ENCODE measurements at places on chromosomes 5 and 9.

DNA sequence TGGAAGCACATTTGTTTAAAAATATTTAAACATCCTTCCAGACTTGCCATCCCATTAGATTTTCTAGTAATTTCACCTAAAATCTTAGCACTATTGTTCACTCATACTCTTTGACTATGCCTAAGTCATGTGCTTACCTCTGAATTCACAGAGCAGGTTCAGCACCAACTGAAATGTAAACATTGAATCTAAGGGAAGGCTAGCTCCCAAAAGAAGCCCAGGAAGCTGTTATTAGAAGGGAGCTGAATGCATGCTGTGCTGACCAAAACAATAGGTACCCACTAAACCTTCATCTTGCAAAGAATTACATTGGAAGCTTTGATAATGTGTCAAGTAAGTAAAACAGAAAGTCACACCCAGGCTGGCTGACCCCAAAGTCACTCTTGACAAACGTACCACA is 571.3 kb downstream of the GABRG2 start:
- DNase-seq, result no peak

DNA sequence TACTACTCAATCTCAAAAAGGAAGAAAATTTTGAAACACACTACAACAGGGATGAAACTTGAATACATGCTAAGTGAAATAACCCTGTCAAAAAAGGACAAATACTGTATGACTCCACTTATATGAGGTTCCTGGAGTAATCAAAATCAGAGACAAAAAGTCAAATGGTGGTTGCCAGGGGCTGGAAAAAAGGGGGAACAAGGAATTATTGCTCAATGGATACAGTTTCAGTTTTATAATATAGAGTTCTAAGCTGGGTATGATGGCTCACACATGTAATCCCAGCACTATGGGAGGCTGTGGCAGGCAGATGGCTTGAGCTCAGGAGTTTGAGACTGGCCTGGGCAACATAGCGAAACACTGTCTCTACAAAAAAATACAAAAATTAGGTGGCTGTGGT is 29.0 kb downstream of the ETF1 start:
- peak; percentile 26 for DNase-seq

DNA sequence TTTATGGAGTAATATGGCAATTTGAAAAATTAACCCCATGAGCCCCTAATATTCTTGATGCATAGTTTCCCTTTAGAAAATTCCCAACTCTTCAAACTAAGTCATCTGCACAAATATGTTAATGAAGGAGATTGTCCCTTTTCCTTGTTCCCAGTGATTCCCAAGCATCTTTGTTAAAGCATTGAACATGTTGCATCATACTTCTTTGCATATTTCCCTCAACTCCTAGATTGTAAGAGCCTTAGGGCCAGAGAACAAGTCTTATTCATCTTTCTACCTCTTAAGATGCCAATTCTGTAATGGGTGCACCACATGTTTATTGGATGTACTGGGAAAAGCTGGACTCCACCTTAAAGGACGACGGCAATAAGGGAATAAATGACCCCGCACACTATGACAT is 223.4 kb downstream of the PLK2 start:
- DNase-seq, result no peak

DNA sequence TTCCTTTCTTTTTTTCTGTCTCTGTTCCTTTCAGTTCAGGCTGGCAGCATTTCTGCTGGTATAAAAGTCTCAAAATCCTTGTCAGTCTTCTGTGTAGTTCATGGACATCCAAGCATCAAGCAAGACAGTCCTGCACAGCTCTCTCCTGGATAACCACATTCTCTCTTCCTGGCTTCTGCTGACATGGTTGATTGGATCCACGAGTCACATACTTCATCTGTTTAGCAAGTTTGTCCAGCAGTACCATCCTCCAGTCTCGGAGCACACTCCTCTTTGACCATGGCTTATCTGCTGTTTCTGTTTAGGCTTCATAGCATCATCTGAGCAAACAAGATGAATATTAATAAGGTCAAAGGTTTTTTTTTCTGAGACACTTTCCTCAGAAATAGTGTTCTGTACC is 220.8 kb downstream of the KDM4C start:
- no peak for DNase-seq

DNA sequence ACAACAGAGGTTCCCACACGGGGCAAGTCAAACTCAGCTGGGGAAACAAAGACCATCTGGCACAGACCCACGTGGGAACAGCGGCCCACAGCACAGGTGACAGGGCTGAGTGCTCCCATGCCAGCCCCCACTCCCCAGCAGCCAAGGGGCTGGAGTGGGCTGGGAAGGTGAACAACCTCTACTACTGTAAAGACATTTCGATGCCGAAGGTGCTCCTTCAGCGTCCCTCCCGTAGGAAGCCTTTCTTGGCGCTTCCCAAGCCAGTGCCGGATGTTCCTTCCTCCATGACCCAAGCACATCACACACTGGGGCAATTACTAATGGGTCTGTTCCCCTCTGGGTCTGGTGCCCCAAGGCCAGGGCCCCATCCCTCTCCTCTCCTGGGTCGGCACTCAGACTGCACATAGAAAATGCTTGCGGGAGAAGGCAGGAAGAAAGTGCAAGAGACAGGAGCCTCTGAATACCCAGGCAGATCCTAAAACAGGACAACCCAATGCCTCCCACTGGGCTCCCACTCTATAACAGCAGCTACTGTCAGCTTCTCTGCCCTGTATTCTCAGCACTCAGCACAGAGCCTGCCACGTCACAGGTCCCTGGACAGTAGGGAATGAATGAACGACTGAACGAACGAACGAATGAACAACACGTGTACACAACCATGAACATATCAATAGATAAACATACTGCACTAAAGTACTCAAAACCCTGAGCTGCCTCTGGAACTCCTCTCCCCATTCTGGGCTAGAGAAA is 77.0 kb upstream of the LRRTM2 start:
- DNase-seq, result no peak

- no peak for DNase-seq
Observed at GRCh38 chr9:132531710-132532570, 50.5 kb upstream of the BARHL1 start.

DNA sequence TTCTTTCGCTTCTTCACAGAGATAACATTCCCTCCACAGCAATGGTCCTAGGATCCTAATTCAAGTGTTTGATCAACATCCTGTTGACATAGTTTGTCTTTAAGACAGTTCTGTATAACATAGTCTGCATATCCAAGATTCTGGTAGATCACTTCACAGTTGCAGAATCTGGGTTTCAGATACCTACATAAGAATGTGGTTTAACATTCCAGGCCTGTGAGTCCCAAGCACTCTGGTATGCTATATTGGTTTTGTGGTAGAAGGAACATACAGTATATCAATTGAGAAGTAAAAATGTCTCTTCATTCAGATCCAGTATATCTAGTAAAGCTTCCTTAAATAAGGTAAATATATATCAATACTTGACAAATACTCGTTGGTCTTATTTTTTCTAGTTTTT is 914.2 kb upstream of the CDH6 start:
- no peak for DNase-seq

- DNase-seq, result no peak
Observed at GRCh38 chr9:108756746-108757490, 98.9 kb downstream of the ACTL7B start.

DNA sequence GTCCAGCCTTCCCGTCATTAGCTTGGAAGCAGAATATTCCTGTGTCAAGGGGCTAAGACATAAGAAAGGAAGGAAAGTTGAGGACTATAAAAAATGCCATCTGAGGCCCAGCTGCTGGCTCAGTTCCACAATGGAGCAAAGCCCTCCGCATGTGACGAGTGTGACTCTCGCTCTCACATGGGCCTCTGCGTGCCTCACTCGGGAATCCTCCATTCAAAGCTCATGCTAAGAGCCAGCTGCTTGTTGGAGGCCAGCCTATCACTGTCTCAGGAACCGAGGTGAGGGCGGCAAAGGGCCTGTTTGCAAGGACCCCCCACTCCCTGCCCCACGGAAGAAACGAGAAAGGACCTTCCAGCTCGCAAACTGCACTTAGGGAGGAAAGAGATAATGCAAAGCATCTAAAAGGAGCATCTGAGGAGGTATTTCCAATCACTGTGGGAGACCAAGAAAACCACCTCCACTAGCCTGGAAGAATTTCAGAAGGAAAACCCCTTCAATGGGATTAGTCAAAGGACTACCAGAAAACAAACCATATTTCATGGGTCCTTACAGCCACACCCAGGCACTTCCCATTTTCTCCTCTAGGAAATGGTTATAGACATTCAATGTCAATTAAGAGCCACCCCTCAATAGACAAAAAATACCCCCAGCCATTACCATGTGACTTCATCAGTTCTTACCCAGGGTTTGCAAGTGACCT is 95.3 kb downstream of the PRRT1B start:
- DNase-seq, result no peak

DNA sequence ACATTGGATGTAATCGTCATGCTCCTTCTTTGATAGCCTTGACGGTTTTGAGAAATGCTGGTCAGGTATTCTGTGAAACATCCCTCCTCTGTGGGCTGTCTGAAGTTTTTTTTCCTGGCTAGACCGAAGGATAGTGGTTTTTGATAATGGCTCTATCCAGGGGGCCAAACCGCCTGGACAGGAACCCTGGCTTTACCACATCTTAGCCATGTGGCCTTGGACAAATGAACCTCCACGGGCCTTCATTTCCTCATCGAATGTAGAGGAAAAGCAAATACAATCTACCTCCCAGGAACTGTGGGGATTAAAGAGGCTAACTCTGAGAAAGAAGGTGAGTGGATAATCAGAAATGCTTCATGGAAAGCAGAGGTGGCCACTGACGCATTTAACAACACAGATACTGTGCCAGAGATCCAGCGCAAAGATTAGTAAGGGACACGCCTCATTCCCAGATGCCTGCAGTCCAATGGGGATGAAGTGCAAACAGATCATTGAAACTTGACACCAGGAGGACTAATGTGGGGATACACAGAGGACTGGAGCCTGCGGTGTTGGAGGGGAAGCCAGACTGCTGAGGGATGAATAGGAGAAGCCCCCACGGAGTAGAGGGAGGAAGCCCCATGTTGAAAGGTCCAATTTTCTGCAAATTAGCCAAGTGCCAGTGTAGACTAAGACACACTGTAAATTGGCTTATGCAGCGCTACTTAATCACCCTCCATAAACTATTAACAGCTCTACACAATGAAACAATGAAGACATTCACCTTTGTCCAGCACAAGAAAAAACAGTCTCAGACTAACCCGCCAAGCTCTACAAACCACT is 41.6 kb downstream of the MYO10 start:
- no peak for DNase-seq

DNA sequence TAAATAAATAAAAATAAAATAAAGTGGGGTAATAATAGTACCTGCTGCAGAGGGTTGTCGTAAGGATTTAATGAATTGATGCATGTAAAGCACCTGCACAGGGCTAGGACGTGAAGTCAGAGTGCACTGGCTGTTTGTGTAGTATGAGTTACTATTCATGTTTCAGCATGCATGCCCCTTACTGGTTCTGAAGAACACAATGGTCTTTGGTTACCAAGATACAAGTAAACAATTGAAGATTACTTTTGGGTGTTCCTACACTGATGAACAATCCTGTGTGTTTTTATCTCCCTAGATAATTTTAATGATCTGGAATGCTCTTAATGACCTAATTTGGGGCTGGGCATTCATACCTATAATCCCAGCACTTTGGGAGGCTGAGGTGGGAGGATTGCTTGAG is 23.2 kb upstream of the PRRC2B start:
- no peak for DNase-seq

GRCh38 chr5:2178528-2178927 is 295.8 kb upstream of the IRX4 start:
- no peak for DNase-seq

- DNase-seq, result peak; percentile 69
Observed at GRCh38 chr9:127541865-127542264, 70.2 kb upstream of the STXBP1 start.

GRCh38 chr5:72925336-72926010 is 30.4 kb upstream of the FCHO2 start:
- DNase-seq, result no peak

- no peak for DNase-seq
Observed at GRCh38 chr5:1216918-1217295, 8.3 kb upstream of the SLC6A18 start.

DNA sequence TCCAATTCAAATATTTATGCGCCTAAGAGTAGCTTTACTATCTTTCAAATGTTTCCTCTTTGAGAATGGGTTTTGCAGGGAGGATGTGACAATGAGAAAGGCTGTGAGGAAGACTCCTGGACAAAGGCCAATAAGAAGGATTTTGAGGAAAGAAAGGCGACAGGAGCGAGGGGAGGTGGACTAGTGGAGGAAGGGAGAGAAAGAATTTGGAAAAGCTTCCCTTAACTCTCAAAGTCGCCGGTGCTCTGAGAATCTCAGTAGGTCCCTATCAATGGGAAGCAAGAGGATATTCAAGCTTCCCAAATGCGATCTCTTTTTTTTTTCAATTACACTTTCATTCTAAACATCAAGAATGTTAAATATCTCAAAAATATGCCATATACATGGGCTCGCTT is 2.8 kb upstream of the CDC20B start:
- no peak for DNase-seq

GRCh38 chr5:173493846-173494245 is 122.6 kb downstream of the BOD1 start:
- DNase-seq, result peak; percentile 1

DNA sequence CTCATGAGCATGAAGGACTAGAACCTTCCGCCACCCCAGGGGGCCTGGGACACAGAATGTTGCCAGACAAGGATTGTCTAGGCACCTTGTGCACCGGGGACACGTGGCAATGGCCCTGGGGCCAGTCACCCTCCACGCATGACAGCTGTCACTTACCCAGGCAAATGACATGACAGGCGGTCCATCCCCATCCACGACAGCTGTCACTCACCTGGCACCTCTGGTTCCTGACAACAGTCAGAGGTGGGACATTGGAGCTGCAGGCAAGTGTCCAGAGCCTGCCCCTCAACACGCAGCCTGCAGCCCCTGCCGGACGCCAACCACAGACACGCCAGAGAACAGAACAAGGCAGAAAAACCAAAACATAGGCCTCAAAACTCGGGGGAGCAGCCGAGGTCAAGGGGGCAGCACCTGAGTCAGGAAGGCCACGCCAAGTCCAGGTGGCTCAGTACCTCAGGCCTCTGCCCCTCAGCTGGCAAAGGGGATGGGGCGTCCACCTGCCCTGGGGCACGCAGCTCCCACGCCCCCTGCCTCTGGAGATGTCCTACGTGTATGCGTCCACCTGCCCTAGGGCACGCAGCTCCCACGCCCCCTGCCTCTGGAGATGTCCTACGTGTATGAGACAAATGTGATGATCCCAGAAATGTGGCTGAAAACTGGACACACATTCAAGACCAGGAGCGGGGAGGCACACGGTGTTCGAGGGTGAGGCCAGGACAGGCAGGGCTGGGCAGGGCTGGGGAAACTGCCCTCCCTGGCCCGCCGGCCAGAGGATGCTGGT is 14.5 kb downstream of the VAV2 start:
- no peak for DNase-seq

DNA sequence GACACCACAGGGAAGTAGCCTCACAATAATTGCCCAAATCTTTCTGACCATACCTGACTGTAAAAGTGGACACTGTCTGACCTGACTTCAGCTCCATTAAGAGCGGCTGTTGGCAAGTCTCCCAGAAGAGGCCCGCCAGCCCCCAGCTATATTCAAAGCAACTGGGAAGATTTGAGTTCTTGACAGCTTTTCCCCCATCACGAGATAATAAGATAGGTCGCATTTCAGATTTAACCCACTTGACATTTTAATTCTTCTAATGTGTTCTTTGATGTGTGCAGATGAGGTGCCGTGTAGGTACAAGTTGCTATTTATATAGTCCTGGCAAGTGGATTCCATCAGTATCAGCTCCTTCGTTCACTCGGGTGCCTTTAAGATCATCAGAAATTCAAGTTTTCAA is 345.7 kb downstream of the DRD1 start:
- no peak for DNase-seq

Data from suppressor macrophage (primary cell).